Sigmoid colon (tissue), 7 donors: ENCODE measurements at places on chromosomes 1 and 21. TPM values are rescaled to one million over a fixed set of nuclear protein-coding genes. Genes with fewer than 3 reads are reported as not detected.

C1orf116 gene
- 0.14 TPM for total RNA-seq

CSF3R gene
- total RNA-seq: 8.2 TPM

CD244 gene
- total RNA-seq: 0.27 TPM

NR1I3 gene
- not detected for total RNA-seq

CTBS gene
- total RNA-seq: 9.7 TPM

ANGPTL3 gene
- total RNA-seq: not detected

GPR37L1 gene
- under 0.01 TPM for total RNA-seq

PROX1 gene
- total RNA-seq: 5.4 TPM

NPPB gene
- not detected for total RNA-seq

OR2W3 gene
- not detected for total RNA-seq

EXTL1 gene
- total RNA-seq: 1.5 TPM

RNU1-3 gene
- under 0.01 TPM for total RNA-seq

DCAF8 gene
- 184 TPM for total RNA-seq

- H3K4me3 ChIP-seq: no peak overlapping the region
- H3K36me3 ChIP-seq: no peaks in the 10 kb centered on the region
- H3K27ac ChIP-seq: no peak overlapping the region
- no peak for DNase-seq
- H3K27me3 ChIP-seq: no peaks in the 10 kb centered on the region
Observed at GRCh38 chr1:183879494-183879893, 74.6 kb downstream of the RGL1 start.

DNA sequence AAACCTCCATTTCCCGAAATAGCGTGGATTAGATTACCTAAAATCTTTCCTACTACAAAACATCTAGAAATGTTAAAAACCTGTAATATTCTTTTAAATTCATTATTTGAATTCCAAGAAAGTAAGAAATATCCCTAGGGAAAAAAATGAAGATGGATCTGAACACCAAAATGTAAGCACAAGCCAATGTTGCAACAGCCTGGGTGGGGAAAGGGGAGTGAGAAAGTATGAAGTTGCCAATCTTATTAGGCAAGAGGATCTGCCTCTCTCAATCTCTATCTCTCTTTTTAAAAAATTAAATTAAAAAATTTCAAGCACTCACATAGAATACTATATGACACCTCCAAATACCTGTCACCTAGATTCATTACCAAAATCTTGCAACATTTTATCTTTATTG lies 74.9 kb upstream of the IRF2BP2 start:
- peak overlapping the region; percentile 19 for H3K27ac ChIP-seq
- DNase-seq: no peak
- no peaks in the 10 kb centered on the region for H3K27me3 ChIP-seq
- no peaks in the 10 kb centered on the region for H3K36me3 ChIP-seq
- H3K4me3 ChIP-seq: no peak overlapping the region

DNA sequence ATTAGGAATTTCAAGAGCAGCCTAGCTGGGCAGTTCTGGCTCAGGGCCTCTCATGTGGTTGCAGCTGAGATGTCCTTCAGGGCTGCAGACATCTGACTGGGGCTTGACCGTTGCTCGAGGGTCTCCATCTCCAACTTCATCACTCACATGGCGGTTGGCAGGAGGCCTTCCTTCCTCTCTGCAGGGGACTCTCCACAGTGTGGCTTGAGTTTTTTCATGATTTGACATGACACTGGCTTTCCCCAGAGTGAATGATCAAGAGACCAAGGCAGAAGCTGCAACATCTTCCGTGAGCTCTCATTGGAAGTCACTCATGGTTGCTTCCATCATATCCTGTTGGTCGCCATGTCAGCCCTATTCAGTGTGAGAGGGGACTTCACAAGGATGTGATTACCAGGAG lies 74.6 kb downstream of the RUNX3 start:
- H3K4me1 ChIP-seq: no peaks in the 10 kb centered on the region
- no peak overlapping the region for H3K27ac ChIP-seq
- no peaks in the 10 kb centered on the region for H3K36me3 ChIP-seq
- DNase-seq: no peak
- no peaks in the 10 kb centered on the region for H3K27me3 ChIP-seq
- H3K4me3 ChIP-seq: no peak overlapping the region

DNA sequence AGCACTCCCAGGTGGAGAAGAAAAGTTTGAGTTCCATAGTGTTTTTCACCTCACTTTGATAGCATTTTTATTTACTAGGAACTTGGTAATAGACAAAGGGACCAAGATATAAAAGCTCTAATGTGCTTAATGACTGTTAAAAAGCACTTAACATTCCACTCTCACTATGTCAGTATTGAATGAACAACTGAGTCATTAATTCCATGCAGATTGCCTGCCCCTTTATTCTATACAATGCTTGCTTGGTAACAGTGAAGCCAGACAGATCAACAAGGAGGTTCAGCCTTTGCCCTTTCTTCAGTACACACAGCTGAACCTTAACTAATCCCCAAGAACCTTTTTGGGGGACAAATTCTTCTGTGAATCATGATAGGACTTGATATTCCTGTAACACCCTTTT lies 425.5 kb downstream of the NUF2 start:
- no peak for DNase-seq
- no peak overlapping the region for H3K27ac ChIP-seq
- H3K4me1 ChIP-seq: no peaks in the 10 kb centered on the region
- no peaks in the 10 kb centered on the region for H3K36me3 ChIP-seq

GRCh38 chr1:221101807-221102605 lies 222.8 kb downstream of the HLX start:
- no peak overlapping the region for H3K27ac ChIP-seq
- H3K4me3 ChIP-seq: no peak overlapping the region
- H3K27me3 ChIP-seq: no peaks in the 10 kb centered on the region
- no peaks in the 10 kb centered on the region for H3K36me3 ChIP-seq
- no peaks in the 10 kb centered on the region for H3K4me1 ChIP-seq
- no peak for DNase-seq

DNA sequence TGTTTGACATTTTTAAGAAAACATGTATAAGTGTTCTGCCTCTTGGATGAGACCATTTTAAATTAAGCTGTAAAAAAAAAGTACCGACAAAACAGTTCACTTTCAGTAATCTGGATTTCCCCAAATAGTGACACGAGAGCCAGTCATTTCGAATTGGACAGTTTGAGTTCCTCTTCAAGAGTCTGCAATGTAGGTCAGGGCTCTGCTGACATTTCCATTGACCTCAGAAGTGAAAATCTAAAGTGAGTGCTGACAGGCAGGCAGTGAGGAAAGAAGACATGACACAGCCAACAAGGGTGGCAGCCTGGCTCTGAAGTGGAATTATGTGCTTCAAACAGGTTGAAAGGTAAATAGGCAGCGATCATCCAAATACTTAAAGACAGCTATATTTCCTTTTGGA lies at the start of gene IL23R:
Gene IL23R, plus strand, starts transcription at position 259 of the 400 bp plus-strand sequence. CDS start 1,667 bp downstream, outside the sequence.
- H3K4me3 ChIP-seq: no peak within 1 kb of the TSS
- H3K36me3 ChIP-seq: no peaks in the 10 kb centered on the region
- H3K4me1 ChIP-seq: no peaks in the 10 kb centered on the region
- no peak within 1 kb of the TSS for H3K27ac ChIP-seq
- H3K27me3 ChIP-seq: no peaks in the 10 kb centered on the region
- DNase-seq: no peak

DNA sequence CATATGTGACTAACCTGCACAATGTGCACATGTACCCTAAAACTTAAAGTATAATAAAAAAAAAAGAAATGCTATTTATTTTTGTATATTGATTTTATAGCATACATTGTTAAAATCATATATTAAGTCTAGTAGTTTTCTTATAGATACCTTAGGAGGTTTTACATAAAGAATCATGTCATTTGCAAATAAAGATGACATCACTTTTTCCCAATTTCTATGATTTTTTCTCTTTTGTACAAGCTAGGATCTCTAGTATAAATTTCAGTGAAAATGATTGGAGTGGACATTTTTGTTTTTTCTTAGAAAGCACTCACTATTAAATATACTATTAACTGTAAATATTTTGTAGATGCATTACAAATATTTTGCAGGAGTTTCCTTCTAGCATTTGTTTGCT lies 20.5 kb upstream of the NTMT2 start:
- H3K4me3 ChIP-seq: no peak overlapping the region
- no peaks in the 10 kb centered on the region for H3K36me3 ChIP-seq
- no peak overlapping the region for H3K27ac ChIP-seq
- H3K4me1 ChIP-seq: no peaks in the 10 kb centered on the region
- no peaks in the 10 kb centered on the region for H3K27me3 ChIP-seq

GRCh38 chr1:200062143-200062542 lies 34.6 kb downstream of the NR5A2 start:
- no peak overlapping the region for H3K27ac ChIP-seq
- H3K27me3 ChIP-seq: no peaks in the 10 kb centered on the region
- no peaks in the 10 kb centered on the region for H3K36me3 ChIP-seq
- no peak overlapping the region for H3K4me3 ChIP-seq
- no peaks in the 10 kb centered on the region for H3K4me1 ChIP-seq

GRCh38 chr1:1182491-1183220 lies 9.0 kb downstream of the TTLL10 start:
- H3K27me3 ChIP-seq: peaks cover 30% of the 10 kb centered on the region
- H3K4me1 ChIP-seq: no peaks in the 10 kb centered on the region
- H3K27ac ChIP-seq: no peak overlapping the region
- H3K36me3 ChIP-seq: no peaks in the 10 kb centered on the region

DNA sequence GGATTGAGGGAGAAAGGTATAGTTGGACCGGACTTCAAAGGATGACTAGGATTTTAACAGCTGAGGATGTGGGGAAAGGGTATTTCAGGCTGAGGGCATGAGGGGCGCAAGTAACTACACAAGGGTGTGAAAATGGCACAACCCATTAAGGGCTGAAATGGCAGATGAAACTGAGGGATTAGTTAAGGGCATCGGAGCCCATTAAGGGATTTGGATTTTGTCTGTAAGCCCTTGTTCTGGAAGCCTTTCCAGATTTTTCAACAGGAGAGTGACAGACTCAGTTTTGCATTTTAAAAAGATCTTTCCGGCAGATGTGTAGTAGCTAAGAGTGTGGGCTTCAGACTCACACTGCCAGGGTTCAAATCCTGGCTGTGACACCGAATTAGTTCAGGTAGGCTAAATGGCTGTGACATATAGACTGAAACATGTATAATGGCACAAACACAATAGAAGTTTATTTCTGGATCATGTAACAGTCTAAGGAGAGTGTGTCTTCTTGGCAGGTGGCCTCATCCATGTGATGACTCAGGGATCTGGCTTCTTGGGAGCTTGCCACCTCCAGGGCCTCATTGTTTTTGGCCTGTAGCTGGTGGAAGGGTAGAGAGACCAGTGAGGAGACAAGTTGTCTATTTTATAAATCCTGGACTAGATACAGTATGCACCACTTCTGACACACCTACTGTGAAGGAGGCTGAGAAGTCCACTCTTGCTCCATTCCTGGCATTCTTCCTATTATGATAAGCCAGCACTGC lies 49.6 kb downstream of the UBE2T start:
- no peak overlapping the region for H3K27ac ChIP-seq
- no peak for DNase-seq
- no peak overlapping the region for H3K4me3 ChIP-seq
- H3K27me3 ChIP-seq: no peaks in the 10 kb centered on the region
- no peaks in the 10 kb centered on the region for H3K36me3 ChIP-seq

GRCh38 chr1:110554871-110555801 lies 36.2 kb upstream of the KCNA10 start:
- no peaks in the 10 kb centered on the region for H3K36me3 ChIP-seq
- DNase-seq: no peak
- H3K27ac ChIP-seq: peak overlapping the region; percentile 60
- peak overlapping the region; percentile 52 for H3K4me3 ChIP-seq
- H3K4me1 ChIP-seq: no peaks in the 10 kb centered on the region
- no peaks in the 10 kb centered on the region for H3K27me3 ChIP-seq

- H3K36me3 ChIP-seq: no peaks in the 10 kb centered on the region
- DNase-seq: no peak
- no peaks in the 10 kb centered on the region for H3K27me3 ChIP-seq
- no peak overlapping the region for H3K27ac ChIP-seq
Observed at GRCh38 chr1:31901838-31902509, 36.2 kb downstream of the PTP4A2 start.

DNA sequence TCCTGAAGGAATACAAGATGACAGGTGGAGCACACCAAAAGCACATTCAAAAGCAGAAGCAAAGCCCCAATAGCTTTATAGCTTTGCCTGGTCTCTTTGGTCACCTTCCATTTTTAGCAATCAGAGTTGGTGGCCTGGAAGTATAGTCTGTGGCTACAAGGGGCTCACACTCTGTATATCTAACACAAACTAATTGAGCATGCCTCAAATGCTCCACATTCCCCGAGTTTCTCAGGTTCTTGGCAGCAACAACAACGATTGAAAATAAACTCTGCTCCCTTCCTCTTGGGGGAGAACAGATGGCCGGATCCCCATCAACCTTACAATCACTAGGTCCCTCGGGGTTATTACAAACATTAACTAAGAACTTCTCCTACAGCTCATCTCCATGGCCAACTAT lies 24.9 kb upstream of the TADA1 start:
- no peak overlapping the region for H3K4me3 ChIP-seq
- H3K36me3 ChIP-seq: no peaks in the 10 kb centered on the region
- H3K27ac ChIP-seq: no peak overlapping the region
- DNase-seq: no peak
- peaks cover 38% of the 10 kb centered on the region for H3K4me1 ChIP-seq

GRCh38 chr1:12171206-12172041 lies 4.6 kb downstream of the TNFRSF1B start:
- DNase-seq: no peak
- H3K27ac ChIP-seq: peak overlapping the region; percentile 49
- H3K4me1 ChIP-seq: peaks cover 14% of the 10 kb centered on the region
- H3K27me3 ChIP-seq: peaks cover 26% of the 10 kb centered on the region
- no peaks in the 10 kb centered on the region for H3K36me3 ChIP-seq

DNA sequence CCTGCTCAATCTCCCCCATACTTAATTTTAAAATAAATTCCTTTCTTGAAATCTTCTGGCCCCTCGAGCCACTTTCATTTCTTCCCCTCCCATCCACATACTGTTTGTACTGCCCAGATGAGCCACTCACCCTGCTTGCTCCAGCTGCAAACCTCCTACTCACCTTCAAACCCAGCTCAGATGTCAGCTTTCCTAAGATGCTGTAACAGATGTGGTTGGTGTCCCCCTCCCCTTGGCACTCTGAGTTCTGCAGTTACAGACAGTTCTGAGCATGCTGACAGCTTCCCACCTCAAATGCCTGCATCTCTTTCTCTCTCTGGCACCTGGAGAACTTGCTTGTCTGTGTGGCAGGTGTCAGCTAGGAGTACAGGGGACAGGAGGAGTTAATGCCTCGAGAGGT lies 106.7 kb downstream of the PTPRU start:
- no peaks in the 10 kb centered on the region for H3K4me1 ChIP-seq
- H3K4me3 ChIP-seq: no peak overlapping the region
- no peak overlapping the region for H3K27ac ChIP-seq
- no peaks in the 10 kb centered on the region for H3K36me3 ChIP-seq
